ENCODE measurements at places on chromosomes 7 and 10.

- DNase-seq: no peak
Observed at GRCh38 chr10:107443813-107444212, 279.3 kb upstream of the SORCS1 start.

DNA sequence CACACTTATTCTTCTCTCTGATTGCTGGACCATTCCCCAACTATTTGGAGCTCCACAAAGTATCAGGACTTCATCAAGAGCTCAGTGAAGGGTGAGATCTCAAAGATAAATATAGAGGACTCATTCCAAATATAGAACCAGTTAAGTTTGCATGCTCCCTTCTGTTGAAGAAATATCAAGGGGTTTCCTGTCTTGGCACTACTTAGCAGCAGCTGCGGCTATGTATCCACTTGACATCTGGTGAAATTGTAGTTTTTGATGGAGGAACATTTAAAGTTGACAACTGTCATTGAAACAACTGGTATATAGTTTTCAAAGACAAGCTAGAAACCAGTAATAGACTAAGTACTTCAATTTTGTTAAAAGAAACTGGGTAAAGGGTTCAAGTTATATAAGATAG, 1.0 kb upstream of the SPAG6 start:
- no peak for DNase-seq

DNA sequence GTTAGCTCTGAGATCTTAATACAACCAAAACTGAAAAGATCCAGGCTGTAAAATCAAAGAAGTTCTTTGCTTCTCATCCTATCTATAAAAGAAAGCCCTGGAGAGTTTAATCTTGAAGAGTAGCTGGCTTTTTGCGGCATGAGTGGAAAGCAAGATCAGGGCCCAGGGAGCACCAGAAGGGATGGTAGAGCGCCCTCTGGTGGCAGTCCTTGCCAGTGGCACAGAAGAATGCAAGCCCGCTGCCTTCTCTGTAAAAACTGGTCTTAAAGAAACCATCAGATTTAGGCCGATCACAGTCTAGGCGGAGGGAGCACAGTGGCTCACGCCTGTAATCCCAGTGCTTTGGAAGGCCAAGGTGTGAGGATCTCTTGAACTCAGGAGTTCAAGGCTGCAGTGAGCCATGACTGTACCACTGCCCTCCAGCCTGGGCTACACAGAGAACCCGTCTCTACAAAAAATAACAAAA, 35.6 kb downstream of the CPN1 start:
- DNase-seq: peak; percentile 35

DNA sequence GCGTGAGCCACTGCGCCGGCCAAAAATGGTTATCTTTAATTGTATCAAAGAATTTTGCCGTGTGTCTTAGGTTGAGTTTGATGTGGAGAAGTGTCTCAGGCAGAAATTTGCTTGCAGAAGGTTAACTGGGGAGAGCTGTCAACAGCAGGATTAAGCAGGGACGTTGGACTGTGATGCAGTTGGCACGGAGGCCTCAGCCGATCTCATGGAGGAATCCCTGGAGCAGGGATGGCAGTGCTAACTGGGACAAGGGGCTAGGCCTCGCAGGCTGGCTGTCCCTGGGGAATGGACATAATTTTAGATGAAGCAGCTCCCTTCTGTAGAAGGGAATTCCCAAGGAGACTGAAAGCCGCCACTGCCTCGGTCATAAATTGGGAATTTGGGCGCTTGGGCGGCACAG, 12.3 kb upstream of the KIF5B start:
- DNase-seq: no peak

GRCh38 chr10:86533328-86533727, 11.7 kb upstream of the WAPL start:
- no peak for DNase-seq
